ENCODE measurements at places on chromosomes 7 and 10. TPM values are rescaled to one million over a fixed set of nuclear protein-coding genes. Genes with fewer than 3 reads are reported as not detected.

Gene NANOS1
- 6.4 TPM for total RNA-seq

- no peak for DNase-seq
Measured at GRCh38 chr7:7639421-7639820, 1.1 kb upstream of the UMAD1 start.

Gene SPDYE16
- total RNA-seq: 0.73 TPM

DNA sequence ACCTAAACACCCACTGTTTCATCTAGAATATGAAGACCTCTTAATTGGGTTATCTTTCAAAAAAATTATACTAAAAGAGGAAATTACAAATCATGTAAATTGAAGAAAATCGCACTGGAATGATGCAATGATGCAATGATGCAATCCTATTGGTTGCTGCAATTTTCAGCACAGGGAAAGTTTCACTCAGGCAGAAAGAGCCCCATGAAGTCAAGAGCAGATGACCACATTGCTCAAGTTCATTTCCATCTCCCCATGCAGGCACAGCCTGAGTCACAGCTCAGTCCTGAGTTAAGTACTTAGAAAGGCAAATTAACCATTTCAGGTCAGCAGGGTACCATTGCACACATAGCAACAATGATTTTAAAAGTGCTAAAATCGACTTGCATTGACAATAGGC lies 180.3 kb upstream of the MYO3A start:
- DNase-seq: no peak

- no peak for DNase-seq
Measured at GRCh38 chr10:61933859-61934555, 32.5 kb downstream of the ARID5B start.

- DNase-seq: no peak
Measured at GRCh38 chr10:49664842-49665355, 14.6 kb upstream of the C10orf53 start.

Gene GJD4
- not detected for total RNA-seq
